ENCODE measurements at places on chromosomes 4 and X.

DNA sequence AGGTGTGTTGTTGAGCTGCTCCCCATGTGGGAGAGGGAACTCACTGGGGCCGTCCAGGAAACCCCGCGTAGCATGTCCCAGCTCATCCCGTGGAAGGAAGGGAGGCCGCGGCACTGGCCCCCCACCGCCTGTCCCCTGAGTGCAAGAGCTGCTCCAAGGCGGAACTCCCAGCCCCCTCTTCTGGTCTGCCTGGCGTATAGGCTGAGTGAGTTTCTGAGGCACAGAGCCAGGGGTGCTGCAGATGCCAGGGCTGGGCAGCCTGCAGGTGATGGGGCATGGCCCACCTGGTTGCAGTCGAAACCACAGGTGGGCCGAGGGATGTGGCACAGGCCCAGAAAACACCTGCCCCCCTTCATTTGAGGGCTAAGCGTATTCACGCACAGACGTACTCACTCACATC lies 49.6 kb downstream of the ABLIM2 start:
- no peak for DNase-seq

DNA sequence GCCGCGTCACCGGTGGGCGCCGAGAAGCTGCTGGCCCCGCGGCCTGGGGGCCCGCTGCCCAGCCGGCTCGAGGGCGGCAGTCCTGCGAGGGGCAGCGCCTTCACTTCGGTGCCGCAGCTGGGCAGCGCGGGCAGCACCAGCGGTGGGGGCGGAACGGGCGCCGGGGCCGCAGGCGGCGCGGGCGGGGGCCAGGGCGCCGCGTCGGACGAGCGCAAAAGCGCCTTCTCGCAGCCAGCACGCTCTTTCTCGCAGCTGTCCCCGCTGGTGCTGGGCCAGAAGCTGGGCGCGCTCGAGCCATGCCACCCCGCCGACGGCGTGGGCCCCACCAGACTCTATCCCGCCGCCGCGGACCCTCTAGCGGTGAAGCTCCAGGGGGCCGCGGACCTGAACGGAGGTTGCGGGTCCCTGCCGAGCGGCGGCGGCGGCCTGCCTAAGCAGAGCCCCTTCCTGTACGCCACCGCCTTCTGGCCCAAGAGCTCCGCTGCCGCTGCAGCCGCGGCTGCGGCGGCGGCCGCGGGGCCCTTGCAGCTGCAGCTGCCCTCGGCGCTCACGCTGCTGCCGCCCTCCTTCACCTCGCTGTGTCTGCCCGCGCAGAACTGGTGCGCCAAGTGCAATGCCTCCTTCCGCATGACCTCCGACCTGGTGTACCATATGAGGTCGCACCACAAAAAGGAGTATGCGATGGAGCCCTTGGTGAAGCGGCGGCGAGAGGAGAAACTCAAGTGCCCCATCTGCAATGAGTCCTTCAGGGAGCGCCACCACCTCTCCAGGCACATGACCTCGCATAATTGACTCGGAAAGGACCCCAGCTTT lies 5.6 kb downstream of the PRDM8 start:
- DNase-seq: no peak

GRCh38 chr4:140092094-140092851 lies 61.7 kb downstream of the MAML3 start:
- DNase-seq: no peak

- DNase-seq: no peak
Observed at GRCh38 chr4:181662383-181662782, 580.8 kb upstream of the TENM3 start.

DNA sequence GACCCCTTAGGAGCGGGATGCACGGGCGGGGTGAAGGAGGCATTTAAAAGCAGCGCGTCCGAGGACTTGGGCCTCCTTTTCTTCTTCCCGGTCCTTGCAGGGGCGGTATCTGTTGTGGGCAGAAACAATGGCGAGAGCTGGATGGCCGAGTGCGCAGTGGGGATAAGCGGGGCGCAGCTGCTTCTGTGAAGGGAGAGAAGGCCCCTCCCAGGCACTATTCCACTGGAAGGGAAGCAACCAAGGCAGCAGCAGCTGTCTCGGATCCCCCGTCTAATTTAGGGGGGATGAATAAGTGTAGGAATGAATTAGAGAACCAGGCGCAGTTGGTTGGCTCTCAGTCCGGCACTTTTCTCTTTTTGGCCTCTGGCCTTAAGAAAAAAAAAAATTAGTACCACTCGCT lies 995 bp downstream of the SMARCA5 start:
- no peak for DNase-seq

GRCh38 chr4:1345903-1346780 lies 866 bp upstream of the UVSSA start:
- no peak for DNase-seq

DNA sequence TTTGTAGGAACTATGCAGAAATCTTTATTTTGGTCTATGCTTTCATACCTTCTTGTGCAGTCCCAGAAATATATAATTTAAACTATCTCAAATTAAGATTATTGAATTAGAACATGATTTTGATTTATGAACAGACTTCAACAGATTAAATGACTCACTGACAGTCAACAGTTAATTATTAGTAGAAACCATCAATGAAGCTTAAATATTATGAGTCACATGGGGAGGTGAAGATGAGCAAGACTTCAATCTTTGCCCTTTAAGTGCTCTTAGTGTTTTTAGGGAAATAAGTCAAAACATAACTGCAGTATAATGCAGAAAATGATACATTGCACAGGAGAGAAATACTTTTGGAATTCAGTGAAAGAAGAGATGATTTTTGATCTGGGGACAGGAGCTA lies 81.5 kb upstream of the BMP3 start:
- no peak for DNase-seq

DNA sequence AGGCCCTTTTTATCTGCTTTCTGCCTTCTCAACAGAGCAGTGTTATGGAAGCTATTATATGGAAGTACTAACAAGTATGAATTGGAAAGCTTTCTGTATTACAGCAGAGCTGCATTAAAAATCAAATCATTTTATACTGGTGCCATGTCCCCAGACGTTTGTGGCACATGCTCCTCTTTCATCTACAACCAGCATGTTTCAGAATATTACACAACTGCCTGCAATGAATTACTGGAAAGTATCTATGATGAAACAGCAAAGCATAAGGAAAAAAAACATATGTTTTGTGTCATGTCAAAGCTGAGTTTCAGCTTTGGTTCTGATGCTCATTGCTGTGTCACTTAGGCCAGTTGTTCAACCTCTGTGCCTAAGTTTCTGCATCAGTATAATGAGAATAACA lies 576.8 kb downstream of the GBA3 start:
- DNase-seq: no peak

- DNase-seq: no peak
Observed at GRCh38 chrX:49172280-49172780, 632 bp downstream of the PLP2 start.

All from stimulated activated CD8-positive, alpha-beta memory T cell treated with anti-CD3 and anti-CD28 coated beads, Interleukin-4, amount 100 ng/mL, for 1 hour (primary cell).